ENCODE measurements at places on chromosomes 2 and 18. TPM values are rescaled to one million over a fixed set of nuclear protein-coding genes. Genes with fewer than 3 reads are reported as not detected.

Gene TYW5
- total RNA-seq, result 7.7 TPM

Gene FRZB
- total RNA-seq, result not detected

Gene UPP2
- not detected for total RNA-seq

Gene ATG16L1
- total RNA-seq, result 31.8 TPM

Gene MALL
- not detected for total RNA-seq

Gene TNFAIP6
- not detected for total RNA-seq

Gene CYP26B1
- not detected for total RNA-seq

Gene PLEKHA3
- 19.2 TPM for total RNA-seq

Measured in OCI-LY7 (cell line).